Eye (tissue), 1 donor: ENCODE measurements at places on chromosomes 1 and 21.

- no peak for DNase-seq
Observed at GRCh38 chr1:76832521-76832920, 34.8 kb upstream of the ST6GALNAC5 start.

DNA sequence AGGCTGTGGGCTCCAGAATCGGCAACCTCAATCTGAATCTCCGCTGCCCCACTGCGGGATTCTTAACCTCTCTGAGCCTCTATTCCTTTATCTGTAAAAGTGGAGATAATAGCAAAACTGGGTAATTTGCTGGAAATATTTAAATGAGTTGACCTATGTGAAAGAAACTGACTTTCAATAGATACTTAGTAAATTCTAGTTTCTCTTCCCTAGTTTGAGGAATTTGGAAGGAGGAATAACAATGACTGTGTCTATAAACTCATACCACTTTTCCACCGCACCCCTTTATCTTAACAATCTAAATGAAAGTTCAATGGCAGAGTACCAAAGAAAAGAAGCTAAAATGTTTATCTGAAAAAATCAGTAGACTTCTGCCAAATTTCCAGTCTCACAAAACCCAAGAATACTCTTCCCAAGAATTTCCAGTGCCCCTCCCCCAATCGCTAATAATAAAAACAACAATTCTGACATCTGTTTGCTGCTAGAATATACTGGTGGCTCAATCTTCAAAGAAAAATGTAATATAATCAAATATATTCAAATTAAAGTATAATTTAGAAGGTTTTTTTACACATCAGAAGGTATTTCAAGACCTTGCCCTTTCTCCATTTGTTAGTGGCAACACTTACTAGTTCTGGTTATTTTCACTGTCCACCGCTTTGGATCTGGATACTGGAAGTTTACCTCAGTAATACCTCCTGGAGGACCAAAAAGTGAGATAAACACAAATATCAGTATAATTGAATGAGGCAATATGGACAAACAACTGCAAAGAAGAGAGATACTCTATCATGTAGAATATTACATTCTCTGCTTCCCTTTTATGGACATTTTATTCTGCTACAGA, 171.2 kb downstream of the LTN1 start:
- peak; percentile 26 for DNase-seq

DNA sequence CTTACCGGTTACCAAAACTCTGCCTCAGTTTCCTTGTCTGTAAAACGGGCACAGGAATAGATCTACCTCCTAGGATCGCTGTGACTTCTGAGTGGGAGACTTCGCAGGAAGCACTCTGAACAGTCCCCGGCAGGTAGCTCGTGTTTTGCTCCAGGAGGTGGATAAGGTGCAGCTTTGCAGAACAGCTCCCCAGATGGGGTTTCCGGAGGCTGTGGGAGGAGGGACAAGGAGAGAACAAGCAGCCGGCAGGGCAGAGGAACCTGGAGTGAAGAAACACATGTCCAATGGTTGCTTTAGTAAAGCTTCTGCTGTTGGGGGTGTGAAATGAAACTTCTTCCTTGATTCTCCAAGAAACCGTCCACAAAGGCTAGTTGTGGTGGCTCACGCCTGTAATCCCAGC, 95.5 kb upstream of the TARDBP start:
- no peak for DNase-seq

DNA sequence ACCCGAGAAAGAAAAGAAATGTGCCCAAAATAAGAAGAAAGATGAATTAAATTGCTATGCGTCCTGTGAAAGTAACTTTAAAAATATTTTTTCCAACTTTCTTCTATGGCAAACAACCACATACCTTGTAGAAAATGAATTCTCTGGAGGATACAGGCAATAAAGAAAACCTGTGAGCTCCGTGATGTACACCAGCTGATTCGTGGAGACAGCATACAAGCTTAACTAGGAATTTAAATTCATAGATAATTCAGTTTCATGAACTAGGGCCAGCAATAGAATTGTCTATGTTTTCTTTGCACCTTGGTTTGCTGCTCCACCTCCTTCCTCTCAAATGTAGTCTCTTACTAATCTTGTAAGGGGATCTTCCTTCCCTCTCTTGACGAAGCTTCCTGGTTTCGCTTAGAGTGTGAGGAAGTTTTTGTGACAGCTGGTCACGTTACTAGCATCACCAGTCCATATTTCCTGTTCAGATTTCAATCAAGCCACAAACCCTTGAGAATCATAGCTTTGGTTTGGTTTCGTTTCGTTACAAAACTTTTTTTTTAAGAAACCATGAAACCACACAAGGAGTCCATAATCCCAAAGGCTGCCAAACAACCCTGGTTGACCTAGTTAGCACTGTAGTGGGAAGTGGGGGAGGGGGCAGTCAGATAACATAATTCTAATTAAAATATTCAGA, 35.8 kb downstream of the GREM2 start:
- DNase-seq = peak; percentile 27

- no peak for DNase-seq
Observed at GRCh38 chr1:157734321-157734720, 33.8 kb upstream of the FCRL3 start.

DNA sequence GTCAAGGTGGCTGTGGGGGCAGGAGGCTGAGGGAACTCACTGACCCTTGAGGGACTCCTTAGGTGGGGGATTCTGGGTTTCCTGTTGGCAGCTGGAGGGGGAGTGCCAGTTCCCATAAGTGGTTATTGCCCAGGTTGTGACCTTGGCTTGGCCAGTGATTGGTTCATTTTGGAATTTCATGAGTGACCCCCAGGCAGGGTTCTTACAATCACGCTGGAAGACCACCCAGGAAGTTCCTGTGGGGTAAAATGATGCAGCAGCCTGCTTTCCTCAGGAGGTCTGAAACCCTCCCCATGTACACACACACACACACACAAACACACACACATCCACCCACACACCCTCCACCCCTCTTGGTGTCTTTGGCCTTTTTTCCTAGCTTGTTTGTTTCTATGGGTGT, 16.9 kb downstream of the VANGL1 start:
- DNase-seq = no peak

DNA sequence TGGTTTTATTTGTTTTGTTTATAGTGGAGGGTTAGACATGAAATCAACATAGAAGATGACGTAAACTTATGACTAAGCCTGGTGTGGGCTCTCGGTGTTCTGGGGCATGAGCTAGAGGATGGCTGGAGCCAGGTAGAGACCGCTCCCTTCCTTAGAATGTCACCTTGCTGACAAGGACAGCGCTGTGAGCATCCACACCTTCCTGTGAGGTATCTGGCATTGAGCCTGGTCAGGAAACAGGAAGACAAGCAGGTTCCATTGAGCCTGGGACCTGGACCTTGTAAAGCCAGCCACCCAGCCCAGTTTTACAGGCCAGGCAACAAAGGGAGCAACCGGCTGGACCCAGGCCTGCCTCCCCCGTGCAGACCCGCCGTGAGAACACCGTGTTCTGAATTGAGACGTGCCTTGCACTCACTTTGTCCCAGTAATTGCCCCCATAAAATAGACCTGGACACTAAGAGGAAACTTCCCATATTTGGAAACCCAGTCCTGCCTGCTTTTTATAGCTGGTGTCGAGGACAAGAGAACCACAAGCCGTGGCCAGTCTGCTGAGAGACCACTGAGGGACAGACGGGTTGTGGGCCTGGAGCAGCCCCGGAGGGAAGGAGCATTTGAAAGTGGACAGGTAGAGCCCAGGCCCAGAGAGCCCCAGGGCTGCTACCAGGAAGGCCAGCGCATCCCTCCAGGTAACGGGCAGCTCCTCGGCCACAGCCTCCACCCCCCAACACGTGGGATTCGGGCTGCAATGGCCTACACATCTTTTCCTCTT, 78.0 kb downstream of the PDE9A start:
- no peak for DNase-seq

DNA sequence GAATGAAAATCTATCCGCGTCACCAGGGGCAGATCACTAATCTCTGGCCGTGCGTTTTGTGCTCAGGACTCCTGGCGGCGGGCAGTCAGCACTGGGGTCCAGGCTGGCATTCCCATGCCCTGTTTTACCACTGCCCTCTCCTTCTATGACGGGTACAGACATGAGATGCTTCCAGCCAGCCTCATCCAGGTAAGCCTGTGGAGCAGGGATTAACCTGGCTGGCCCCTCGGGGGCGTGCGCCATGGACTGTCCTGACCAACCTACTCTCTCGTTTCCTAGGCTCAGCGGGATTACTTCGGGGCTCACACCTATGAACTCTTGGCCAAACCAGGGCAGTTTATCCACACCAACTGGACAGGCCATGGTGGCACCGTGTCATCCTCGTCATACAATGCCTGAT, 10.9 kb upstream of the CENPS start:
- no peak for DNase-seq

GRCh38 chr1:202162418-202163280, 2.2 kb upstream of the PTPN7 start:
- DNase-seq = no peak

DNA sequence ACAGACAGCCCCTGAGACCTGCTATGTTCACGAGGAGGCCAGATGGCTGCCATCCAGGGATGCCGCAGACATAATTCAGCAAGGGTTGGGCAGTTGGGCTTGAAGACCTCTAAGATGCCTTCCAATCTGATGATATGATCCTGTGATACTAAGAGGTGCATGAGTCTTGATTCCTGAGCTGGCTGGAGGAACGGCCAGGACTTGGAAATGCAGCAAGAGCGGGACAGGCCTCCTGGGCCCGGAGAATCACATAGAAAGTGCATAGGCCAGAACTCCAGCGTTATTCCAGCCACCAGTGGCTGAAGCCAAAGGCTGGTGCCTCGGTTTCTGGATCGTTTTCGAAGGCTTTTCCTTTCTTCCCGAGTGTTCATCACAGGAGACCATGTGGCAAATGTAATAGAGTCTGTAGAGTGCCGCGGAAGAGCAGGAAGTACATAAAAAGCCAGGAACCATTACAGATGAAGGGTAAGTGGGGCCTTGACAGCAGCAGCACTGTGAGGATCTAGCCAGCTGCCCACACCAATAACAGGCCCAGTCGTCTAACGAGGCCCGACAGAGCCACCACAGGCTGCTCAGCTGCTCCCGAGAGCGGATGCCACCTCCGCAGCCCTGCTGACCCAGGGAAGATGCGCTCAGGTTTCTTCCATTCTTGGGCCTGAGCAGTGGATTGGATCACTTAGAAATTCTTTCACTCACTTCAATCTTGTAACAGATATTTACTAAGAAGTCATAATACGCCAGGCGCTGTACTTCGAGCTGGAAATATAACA, 14.0 kb upstream of the LHX4 start:
- DNase-seq = no peak

DNA sequence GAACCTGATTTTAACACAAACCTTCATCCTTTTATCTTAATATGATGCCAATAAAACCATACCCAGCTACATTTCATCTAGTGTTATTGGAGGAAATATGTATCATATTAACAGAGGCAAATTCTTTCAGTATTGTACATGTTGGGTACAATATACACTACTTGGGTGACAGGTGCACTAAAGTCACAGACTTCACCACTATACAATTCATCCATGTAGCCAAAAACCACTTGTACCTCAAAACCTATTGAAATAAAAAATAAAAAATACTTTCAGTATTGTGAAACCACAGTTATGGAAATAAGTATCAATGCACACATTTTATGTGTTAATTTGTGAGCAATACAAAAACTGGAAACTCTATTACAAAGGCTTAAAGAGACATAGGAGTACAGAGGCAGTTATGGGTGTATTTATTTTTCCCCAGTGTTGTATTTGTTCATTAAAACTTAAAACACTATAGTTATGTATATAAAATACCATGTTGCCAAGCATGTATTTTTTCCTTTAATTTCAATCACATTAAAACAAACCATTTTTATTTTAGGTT, 25.1 kb upstream of the GPR88 start:
- no peak for DNase-seq

- no peak for DNase-seq
Observed at GRCh38 chr21:40671716-40672115, 175.2 kb downstream of the DSCAM start.

- no peak for DNase-seq
Observed at GRCh38 chr1:219699870-219700269, 87.0 kb upstream of the ZC3H11B start.

- no peak for DNase-seq
Observed at GRCh38 chr1:240462766-240463395, 149.1 kb downstream of the GREM2 start.

GRCh38 chr1:75785983-75786853, at the start of gene RABGGTB:
Gene RABGGTB (plus strand): TSS chr1:75786256. CDS start chr1:75786272, 16 bp downstream.
- DNase-seq = peak; percentile 99

DNA sequence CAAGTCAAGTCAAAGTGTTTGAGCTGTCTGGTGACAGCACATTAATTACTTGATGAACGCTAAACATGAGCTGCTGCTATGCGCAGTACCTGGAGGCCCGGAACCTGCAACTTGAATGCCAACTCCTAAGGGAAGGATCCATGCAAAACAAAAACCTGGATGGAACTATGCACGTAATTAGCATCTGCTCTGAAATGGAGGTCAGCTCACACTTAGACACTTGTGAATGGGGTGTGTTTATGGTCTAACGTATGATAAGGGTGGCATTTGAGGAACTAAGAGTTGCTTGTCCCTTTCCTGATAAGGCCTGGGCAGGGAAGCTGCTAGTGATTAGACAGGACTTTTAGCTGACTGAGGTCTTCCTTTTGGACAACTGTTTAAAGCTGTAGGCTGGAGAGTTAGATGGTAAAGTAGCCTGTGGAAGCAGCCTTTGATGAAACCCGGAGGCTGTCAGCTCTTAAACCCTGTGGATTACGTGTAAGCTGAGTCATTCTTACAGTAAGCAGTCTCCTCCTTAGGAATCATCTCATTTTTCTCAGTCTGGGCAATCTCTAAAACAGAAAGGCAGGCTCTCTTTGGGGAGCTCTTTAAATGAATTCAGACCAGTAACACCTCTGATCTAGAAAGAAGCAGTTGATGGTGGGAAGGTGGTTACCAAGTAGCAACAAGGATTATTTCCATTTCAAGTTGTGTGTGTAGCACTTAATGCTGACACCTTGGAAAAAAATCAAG, 6.8 kb downstream of the TENT5C start:
- DNase-seq = no peak

DNA sequence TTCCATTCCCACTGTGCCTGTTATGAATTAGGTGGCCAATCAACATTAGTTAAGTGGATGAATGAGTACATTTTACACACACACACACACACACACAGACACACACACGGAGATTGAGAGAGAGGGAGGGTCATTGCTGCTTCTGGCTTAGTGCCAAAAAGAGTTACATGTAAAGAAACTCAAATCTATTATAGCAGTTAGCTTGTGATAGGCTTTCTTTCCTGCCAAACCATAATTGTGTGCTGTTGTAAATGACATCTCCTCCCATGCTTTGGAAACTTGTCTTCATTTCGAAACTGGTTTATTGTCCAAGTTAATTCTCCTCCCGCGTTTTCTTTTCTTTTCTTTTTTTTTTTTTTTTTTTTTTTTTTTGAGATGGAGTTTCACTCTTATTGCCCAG, 1.4 kb upstream of the MT1HL1 start:
- DNase-seq = peak; percentile 60

GRCh38 chr1:178587096-178587495, 74.2 kb downstream of the TEX35 start:
- DNase-seq = no peak

GRCh38 chr1:215007880-215008279, 74.7 kb upstream of the KCNK2 start:
- DNase-seq = no peak

DNA sequence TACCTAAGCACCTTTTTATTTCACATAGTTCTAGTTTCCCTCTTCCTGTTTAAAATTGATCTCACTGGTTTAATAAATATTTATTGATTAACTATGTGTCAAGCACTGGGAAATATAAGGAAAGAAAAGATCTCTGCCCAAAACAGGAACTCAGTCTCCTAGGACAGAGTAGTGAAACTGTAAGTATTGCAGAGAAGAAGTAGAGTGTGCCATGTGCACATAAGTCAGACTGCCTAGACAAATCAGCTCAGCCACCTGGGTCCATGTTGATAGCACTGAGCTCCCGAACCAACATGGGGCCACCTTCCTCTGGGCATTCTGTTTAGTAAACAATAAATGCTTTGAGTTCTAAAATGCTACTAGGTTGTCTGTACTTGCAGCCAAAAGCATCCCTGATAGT, 9.8 kb upstream of the SSX2IP start:
- no peak for DNase-seq
